Activated CD8-positive, alpha-beta memory T cell treated with anti-CD3 and anti-CD28 coated beads for 1 hour (primary cell): ENCODE measurements at places on chromosomes 12 and 14.
A peak's percentile ranks its signal among the peaks of the same experiment; 100 is the strongest.

- DNase-seq = no peak
These were observed 126.9 kb upstream of the PDZRN4 start for GRCh38 chr12:41061192-41061591.

DNA sequence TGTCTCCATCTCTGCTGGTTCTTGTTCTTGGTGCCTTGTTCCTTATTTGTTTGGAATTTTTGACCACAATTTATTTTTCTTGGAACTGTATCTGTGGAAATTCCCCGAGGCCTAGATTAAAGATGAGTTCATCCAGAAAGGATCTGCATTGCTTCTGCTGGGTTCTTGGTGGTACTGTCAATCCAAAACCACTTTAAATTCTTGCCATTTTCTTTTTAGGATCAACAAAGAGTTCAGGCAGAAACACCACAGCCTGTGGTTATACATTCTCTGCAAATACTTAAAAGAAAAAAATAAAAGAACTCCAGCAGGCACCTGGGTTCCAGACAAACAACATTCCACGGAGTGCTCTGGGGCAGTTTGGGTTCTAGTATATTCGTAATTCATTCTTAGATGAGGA, 6.0 kb upstream of the VAMP1 start:
- no peak for DNase-seq

DNA sequence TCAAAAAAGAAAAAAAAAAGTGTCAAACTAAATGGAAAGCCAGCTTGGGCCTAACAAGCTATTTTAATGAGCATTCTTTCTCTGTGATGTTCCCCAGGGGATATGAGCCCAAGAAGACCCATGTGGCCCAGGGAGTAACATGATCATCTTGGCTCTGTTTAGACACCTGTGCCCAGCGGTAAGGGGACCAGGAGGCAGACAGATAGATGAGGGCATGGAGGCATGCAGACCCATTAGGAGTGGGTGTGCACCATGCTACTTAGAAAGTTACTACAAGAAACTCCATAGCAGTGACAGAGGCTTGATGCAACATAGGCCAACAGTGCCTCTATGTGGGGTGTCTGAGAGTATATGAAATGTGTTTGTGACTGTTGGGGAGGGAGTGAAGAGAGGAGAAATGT, 3.1 kb upstream of the CREBL2 start:
- no peak for DNase-seq

- no peak for DNase-seq
These were observed 76.7 kb downstream of the DIP2B start for GRCh38 chr12:50581226-50582184.

- no peak for DNase-seq
These were observed 8.2 kb downstream of the FBXO34 start for GRCh38 chr14:55279384-55279783.

DNA sequence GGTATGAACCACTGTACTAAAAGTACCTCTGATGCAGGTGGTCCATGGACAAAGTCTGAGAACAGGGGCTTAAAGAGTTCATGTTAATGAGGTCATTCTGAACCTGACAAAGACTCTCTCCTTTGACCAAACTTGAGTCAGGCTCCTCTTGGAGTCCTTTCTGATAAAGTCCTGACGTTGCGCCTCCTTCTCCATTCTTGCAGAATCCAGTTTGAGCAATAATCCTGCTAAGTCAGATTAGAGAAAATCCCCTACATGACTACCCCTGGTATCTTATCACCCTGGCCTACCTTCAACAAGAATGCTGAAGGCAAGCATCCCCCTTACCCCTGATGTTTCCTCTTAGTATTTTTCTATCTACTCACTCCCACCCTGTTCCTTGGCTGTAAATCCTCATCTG, 46.0 kb upstream of the ISM2 start:
- DNase-seq = no peak

- no peak for DNase-seq
These were observed 133.9 kb downstream of the RFLNA start for GRCh38 chr12:124428792-124429281.

GRCh38 chr12:89200217-89200616, 152.1 kb downstream of the DUSP6 start:
- no peak for DNase-seq

- no peak for DNase-seq
These were observed 49.2 kb downstream of the TESPA1 start for GRCh38 chr12:54935235-54935951.

- no peak for DNase-seq
These were observed 14.5 kb downstream of the CYP46A1 start for GRCh38 chr14:99698642-99699041.

- DNase-seq = peak; percentile 14
These were observed at the start of gene TMEM63C for GRCh38 chr14:77181603-77182437. TSS of gene TMEM63C (plus strand) at chr14:77181798. CDS start at chr14:77218814, 37,016 bp downstream.

- DNase-seq = no peak
These were observed 12.3 kb upstream of the TMED10 start for GRCh38 chr14:75188520-75189268.

- no peak for DNase-seq
These were observed 8.7 kb upstream of the ZNF740 start for GRCh38 chr12:53171725-53172329.

GRCh38 chr12:65192963-65193516, 23.7 kb downstream of the LEMD3 start:
- DNase-seq = no peak

- DNase-seq = no peak
These were observed 30.4 kb downstream of the CCDC92 start for GRCh38 chr12:123942238-123942653.

DNA sequence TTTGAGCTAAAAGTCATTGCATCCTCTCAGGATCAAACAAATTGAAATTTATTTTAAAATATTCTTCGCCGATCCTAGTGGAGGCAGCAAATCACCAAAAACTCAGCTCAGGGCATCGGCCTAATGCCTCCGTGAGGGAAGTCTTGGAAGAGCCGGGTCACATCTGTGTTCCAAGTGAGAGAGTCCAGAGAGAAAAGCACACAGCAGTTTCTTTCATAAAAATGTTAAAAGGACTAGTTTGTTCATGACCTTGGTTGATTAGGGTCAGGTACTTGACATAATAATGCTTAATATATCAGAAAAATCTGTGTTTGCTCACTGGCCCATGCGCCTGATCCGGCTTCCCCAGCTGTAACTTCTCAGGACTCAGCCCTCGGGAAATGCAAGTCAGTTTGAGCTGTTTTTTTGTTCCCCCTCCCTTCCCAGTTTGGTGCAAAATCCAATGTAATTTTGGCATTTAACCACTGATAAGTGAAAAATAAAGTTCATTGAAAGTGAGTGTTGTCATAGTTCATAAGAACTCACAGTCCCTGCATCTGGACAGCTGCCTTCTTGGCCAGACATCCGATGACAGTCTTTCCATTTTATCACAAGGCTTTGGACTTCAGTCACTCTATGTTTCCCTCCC, 161.7 kb downstream of the CAND1 start:
- no peak for DNase-seq

DNA sequence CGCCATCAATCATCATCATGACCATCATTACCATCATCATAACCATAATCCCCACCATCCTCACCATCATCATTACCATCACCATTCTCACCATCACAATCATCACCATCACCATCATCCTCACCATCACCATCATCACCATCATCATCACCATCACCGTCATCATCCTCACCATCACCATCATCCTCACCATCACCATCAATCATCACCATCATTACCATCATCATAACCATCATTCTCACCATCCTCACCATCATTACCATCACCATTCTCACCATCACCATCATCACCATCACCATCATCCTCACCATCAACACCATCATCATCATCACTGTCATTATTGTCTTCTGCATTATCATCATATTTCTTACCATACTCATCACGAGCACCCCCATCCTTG, 245.5 kb downstream of the ADGRD1 start:
- DNase-seq = no peak

DNA sequence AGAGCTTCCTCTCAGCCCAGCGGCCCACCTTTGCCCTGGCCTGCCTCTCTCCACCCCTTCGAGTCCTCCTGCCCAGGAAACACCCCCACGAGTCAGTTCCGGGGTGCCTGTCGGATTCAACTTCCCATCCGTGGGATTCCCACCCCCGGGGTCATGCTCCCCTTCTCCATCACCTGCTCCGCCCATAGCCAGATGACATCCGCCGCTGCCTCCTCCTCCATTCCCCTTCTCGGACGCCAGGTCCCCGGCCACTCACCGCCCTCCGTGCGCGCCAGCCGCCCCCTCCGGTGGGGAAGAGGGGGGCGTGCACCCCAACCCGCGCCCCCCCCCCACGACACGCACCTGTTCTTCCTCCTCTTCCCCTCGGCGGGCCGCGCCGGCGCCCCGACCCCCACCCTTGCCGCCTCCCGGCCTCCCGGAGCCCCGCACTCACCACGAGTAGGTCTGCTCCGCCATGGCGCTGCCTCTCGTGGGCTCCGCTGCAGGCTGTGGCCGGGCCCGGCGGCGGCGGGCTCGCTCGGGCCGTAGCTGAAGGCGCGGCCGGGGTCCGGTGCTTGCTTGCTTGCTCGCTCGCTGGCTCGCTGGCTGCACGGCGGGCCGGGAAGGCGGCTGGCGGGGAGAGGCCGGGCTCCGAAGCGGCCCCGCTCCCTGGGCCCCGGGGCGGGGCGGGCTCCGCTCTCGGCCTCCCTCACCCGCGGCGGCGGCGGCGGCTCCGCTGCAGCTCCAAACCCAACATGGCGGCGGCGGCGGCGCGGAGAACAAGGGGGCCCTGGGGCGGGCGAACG, 554 bp downstream of the SPPL3 start:
- peak; percentile 30 for DNase-seq

GRCh38 chr12:6555018-6555691, 687 bp downstream of the IFFO1 start:
- DNase-seq = no peak

GRCh38 chr12:65926119-65926908, 102.0 kb downstream of the HMGA2 start:
- no peak for DNase-seq

- no peak for DNase-seq
These were observed 96.8 kb downstream of the PPHLN1 start for GRCh38 chr12:42422785-42423184.

DNA sequence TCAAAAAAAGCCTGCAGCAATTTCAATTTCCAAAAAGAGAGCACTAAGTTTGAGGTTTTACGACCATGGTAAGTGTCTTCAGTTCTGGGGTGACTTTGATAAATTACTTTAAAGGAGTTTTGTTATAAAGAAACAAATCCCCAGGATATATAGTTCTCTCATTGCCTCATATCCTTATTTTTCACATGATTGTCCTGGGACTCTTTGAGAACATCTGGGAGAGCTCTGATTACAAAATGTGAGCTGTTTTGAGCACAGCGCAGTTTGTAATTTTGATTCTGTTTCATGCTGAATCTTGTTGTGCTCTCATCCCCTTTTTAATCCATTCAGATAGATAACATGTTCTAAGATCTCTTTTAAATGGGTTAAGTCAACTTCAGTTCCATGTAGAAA, 67.7 kb upstream of the DCN start:
- no peak for DNase-seq

GRCh38 chr14:50744231-50744630, 76.1 kb upstream of the SAV1 start:
- no peak for DNase-seq

DNA sequence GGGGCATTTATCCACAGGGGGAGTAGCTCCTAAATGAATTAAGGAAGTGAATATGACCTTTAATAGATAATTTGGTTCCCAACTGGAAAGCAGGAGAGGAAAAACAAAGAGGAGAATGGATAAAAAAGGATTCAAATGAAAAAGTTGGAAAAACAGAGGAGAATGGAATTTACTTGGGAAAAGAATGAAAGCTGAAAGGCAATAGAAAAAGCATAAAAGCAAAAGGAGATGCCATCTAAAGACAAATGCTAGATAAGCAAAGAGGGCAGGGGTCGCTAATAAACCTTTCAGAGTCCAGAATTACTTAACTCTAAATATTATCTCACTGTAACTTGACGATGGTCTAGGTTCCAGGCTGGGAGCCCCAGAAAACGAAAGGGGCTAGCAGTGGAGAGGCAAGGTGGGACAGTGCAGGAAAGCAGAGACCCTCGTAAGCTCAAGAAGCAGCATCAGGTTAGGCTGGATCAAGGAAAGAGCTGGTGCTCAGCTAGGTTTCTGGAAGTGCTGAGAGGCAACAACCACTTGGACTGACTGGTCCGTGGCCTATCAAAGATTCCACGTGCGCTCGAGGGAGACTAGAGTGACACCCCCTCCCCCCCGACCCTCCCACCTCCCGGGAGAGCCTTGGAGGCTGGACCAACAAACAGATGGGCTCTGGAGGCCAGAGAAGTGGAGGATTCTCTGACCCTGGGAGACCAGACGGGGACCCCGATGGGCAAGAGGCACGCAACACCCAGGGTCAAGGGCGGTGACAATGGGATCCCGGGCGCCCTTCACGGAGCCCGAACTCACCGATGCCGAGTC, 1.2 kb downstream of the SLC2A13 start:
- DNase-seq = no peak

DNA sequence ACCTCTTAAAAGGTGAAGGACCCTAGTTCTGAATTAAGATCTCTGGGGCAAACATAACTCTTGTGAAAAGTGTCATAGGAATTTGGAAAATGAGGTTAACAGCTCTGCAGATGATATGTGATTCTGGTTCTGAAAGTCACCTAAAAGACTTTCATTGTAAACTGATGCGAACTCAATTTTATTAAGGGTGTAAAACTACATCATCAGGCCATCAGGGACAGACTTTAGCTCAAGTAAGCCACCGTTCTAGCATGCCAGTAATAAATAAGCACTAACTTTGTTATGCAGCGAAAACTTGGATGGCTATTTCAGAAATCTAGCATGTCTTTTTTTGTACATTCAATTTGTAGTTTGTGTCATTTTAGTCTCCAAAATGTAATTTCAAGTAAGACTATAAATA, 61.6 kb downstream of the R3HDM2 start:
- no peak for DNase-seq

DNA sequence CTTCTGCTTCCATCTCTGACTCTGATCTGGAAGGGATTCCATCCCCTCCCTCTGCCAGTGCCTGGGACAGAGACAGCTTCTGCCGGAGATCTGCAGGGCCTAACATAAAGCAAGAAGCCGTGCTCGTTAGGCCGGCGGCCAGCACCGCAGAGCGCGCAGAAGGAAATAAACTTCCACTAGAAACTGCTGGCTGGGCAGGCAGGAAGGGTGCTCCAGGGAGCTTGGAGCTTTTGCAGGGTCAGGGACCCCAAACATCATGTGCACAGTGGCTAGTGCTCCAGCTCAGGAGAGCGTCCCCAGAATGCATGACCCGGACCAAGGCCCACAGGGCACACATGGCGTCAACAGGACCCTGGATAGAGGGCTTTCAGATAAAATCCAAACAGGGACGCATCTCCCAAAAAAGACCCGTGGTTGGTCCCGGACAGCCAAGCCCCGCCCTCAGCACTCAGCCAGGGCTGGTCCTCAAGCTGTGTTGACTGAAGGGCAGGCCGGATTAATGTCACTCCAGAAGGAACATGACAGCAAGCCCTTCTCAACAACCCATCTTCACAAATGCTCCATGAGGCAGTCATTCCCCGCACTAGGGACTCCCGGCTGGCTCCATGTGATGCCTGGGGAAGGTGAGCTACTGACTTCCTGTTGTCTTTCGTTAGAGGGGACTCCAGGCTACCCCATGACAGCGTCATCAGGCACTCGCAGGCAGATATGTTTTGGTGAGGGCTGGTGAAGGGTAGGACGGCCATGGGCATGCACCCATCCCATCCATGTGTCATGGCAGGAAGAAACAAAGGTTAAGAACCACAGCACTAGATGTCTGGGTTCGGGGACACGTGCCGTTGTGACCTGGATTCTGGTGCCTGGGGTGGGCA, 121.5 kb downstream of the CALM1 start:
- no peak for DNase-seq

GRCh38 chr12:112140728-112141127, 15.4 kb downstream of the TRAFD1 start:
- DNase-seq = no peak
